Glutamatergic neuron (in vitro differentiated cells): ENCODE measurements at places on chromosomes 5 and 9. TPM values are rescaled to one million over a fixed set of nuclear protein-coding genes. Genes with fewer than 3 reads are reported as not detected.

- DNase-seq = no peak
Measured at GRCh38 chr5:143153332-143154119, 250.0 kb downstream of the NR3C1 start.

DNA sequence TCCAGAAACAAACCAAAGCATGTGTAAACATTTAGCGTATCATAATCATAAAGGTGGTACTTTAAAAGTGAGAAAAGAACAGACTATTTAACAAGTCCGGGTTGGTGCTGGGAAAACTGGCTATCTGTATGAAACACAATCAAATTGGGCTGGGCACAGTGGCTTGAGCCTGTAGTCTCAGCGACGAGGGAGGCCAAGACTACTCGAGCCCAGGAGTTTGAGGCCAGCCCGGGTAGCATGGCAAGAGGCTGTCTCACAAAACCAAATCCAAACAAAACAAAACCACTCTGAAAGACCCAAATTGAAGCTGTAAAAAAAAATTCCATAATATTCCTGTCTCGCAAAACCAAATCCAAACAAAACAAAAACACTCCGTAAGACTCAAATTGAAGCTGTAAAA is 4.3 kb downstream of the MRNIP start:
- no peak for DNase-seq

DNA sequence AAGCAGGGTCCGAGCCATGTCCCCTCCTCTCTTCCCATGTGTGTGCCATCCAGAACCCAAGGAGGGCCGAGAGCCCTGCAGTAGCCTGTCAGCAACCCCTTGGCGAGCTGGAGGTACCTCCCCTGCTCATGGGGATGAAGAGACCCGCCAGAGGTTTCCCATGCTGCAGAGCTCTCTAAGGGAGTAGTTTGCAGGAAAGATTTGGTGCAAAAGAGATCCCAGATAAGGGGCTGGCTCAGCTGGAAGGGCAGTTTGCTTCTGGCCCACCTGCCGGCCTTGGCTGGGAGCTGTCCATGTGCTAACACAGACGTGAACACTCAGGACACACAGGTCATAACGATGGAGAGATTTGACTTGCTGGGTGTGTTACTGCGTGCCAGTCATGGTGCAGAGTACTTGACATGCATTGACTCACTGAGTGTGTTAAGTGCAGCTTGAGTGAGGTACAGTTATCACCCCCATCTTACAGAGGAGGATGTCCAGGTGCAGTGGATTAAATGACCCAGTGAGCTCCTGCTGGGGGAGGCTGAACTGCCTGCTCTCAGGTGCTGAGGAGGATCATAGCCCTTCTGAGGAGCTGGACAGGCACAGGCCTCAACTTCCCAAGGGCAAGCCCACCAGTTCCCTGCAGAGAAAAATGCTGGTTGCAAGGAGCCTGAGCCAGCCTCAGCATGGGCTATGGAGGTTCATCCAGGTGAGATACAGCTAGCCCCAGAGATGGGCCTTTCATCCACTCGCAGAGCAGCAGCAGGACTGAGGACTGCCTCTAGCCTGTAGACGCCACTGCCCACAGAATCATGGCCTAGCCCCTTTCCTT is 6.3 kb upstream of the SLC25A48 start:
- DNase-seq = no peak

- DNase-seq = no peak
Measured at GRCh38 chr5:116626945-116627679, 52.5 kb upstream of the SEMA6A start.

The QRFP gene
- total RNA-seq = not detected

- DNase-seq = no peak
Measured at GRCh38 chr9:34606905-34607304, 5.0 kb downstream of the RPP25L start.

- no peak for DNase-seq
Measured at GRCh38 chr5:56006094-56006493, 11.3 kb upstream of the IL6ST start.

DNA sequence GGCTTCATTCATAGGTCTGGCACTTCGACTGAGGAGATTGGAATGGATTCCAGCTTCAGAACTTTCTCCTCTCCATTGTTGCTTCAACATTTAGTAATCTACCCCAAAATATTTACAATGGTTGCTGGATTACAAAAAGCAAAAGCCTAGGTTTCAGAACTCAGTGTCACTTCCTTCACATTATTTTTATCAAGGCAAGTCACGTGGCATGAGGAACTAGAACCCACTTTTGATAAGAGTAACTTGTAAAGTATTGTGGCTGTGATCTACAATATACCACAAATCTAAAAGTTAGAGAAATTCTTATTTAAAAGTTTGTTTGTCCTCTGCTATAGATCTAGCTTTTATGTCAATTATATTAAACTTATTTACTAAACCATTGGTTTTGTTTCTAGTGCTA is 39.7 kb upstream of the ANKDD1B start:
- no peak for DNase-seq

- DNase-seq = no peak
Measured at GRCh38 chr5:139967353-139967752, 75.7 kb downstream of the NRG2 start.

DNA sequence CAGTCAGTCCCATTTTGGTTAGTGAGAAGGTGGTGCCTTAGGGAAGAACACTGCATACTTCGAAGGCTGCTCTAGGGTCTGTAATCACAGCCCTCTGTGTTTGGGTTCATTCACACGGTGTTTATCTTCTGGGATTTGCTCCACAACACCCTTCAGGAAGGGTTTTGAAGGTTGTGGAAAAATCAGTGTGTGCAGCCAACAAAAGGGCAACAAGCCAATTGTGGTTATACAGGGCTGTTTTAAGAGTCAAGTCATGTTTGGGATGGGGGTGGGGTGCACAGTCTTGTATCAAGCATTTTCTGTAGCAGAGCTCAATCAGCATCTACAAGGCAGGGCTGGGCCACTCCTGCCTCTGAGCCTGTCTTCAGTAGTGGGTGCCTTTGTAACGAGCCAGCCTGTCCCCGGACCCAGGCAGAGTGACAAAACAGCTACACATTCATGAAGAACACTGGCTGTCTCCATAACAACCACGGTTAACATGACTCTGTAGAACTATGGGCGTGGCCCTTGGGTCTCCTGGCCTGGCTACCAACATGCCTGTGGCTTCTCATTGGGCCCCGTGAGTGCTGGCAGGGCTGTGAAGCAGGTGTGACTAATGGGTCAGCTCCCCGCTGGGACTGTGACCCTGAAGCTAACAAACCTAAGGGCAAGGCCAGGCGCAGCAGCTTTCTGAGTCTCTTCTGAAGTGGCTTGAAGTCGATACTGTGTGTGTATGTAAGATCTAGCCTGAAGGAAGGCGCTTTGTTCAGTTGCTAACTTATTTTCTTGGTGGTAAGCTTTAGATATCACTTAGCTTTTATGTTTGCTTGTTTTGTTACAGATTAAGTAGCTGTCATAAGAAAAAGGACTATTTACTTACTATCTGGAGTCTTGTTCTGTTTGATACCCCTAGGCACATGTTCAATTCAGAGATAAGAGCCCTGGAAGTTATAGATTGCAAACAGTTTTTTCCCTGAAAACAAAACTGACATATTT is 27.9 kb upstream of the GOLM1 start:
- DNase-seq = peak; percentile 72

GRCh38 chr5:52786949-52787599 is 642 bp upstream of the ITGA1 start:
- no peak for DNase-seq

- DNase-seq = no peak
Measured at GRCh38 chr5:91977579-91977978, 594.5 kb upstream of the ARRDC3 start.

GRCh38 chr5:168227973-168228615 is 63.4 kb upstream of the WWC1 start:
- DNase-seq = no peak

DNA sequence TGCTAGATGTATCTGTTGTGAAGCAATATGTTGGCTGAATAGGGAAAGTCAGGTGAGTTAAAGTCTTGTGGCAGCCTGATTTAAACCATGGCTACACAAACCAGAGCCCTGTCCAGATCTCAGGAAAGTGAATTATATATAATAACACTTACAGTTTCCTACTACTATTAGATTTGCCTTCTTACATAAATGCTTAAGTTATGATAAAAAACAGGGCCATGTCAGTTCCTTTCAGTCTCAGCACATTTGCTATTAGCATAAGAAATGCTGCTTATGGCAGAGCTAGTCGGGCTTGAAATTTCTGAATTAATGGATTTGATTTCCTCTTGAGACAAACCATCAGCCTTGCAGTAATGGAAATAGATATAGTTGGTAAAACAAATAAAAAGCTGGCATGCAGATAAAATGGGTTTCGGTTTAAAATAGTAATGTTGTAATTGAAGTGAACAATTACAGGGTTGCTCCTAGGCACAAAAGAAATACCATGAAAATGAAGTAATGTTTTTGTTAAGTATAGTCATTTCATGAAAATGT is 664.2 kb upstream of the ZNF608 start:
- no peak for DNase-seq

The PCDHGA7 gene
- total RNA-seq = 4.2 TPM

DNA sequence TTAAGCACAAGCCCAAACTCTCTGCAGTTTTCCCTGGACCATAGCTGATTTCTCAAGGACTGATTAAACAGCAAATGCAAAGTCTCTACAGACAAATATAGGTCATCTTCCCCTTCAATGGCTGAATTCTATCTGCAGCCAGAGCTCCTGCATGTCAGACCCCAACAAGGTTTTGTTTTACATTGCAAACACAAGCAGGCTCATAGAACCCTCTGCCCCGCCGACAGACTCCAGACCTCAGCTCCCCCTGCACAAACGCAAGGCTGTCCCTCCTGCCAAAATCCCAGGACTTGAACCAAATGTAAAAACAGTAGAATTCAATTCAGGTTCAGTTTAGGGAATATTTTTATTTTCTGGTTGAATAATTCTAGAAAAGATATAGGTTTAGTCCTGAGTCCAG is 526.7 kb upstream of the TRPC7 start:
- no peak for DNase-seq

The NCBP1 gene
- total RNA-seq = 52.1 TPM

DNA sequence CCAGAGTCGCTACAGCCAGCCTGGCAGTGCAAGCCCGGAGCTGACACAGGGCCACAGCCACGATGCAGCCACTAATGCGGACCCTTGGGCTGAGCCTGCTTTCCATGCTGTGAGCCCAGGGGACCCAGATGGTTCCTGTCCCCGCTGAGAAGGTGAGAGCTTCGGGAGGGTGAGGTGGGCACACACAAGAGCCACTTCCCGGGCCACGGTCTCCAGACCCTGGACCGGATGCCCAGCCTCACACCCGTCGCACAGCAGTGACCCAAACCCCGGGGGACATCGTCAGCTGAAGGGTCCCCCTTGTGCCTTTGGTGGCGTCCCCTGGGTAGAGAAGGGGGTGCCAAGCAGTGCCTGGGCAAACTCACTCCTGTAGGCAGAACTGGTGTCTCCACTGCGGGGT is 13.4 kb downstream of the PAEP start:
- DNase-seq = no peak

The PCDHAC1 gene
- 25.2 TPM for total RNA-seq

DNA sequence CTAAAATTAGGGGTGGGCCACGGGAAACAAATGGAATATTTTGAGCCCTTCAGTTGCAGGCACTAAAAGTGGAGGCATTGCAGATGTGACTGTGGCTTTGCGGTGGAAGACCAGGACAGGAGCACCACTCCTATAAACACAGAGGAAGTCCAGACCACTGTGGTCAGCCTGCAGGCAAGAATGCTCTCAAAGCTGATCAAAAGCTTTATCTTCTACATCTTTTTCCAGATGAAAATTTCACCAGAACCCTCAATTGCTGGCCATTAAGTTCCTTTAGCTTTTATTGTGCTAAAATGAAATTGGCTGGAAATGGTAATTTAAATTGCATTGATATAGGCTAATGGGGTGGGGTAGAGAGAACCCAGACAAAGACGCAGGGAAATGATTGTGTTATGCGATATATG is 208.8 kb downstream of the ERCC6L2 start:
- DNase-seq = no peak

- no peak for DNase-seq
Measured at GRCh38 chr9:116209414-116210116, 56.0 kb downstream of the PAPPA start.
